ENCODE measurements at places on chromosomes 5 and 9.

GRCh38 chr5:113311301-113311700, 123.5 kb downstream of the TSSK1B start:
- DNase-seq = no peak

DNA sequence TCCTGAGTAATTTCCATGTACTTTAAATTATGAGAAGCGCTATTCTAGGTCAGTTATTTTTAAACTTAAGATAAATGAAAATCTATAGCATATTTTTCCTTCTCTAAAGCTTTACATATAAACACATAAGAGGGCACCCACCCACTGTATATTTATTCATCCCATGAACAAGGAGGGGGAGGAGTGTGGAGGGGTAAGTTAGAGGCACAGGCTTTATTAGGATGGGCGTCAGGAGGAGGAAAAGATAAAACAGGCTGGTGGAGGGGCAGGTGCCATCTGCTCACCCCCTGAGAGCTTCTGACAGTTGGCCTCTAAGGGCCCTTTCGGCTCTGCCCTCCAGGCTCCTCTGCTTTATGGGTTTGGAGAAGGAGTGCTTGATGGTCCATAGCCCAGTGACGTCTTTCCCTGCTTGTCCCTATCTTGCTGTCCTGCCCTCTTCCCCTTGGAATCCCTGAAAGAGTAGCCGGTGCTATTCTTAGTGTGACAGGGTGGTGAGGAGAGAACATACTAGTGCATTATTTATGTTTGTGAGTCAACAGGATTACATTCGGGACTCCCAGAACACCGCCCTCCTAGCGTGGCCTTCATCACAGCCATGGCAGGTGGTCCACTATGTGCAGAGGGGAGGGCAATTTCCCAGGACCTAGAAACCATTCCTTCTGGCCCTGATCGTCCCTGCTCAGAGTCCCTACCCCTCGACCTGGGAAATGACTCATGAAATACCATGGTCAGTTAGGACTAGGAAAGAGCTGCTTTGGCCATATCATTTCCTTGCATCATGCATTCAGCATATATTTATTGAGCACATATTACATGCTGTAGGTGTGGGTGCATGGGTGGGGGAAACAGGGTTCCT, 7.9 kb upstream of the SYNPO start:
- DNase-seq = no peak

GRCh38 chr9:13568841-13569601, 289.5 kb upstream of the MPDZ start:
- no peak for DNase-seq

- no peak for DNase-seq
Measured at GRCh38 chr9:89766991-89767390, 162.2 kb downstream of the GADD45G start.

DNA sequence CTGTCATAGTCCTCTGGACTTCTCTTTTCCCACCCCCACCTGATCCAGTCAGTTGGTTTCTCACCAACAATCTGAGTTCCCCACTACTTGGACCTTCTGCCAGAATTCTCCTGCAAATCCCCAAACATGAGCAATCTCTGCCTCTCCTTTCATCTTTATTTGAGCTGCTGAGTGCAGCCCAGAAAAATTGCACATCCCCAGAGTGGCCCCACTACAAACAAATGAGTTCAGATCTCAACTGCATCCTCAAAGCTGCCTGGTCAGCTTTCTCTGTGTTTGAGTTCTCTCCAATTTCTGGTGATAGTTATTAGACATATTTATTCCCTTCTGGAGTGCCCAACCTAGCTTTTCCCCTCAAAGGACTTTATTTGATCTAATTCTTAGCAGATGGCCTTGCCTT, 102.2 kb downstream of the PSAT1 start:
- no peak for DNase-seq

DNA sequence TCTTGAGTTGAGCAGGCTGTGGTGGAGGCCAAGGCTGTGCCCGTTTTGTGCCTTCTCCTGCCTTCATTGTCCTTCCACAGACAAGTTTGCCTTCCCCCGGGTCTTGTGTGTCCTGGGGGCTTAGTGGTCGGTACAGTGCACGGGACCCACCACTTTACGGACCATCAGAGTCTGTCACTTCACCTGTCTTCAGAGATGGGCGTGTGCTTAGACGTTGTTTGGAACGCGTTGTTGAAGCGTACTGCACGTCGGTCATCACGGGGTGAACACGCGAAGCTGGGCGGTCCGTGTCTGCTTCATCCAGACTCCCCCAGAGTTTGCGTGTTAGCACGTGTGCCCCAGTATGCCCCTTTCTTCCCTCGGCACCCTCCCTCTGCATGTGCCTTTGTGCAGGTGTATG, 24.8 kb downstream of the CEP72 start:
- no peak for DNase-seq

- DNase-seq = no peak
Measured at GRCh38 chr9:36542355-36542754, 30.3 kb upstream of the MELK start.

- DNase-seq = no peak
Measured at GRCh38 chr5:80987078-80987766, 27.1 kb downstream of the RASGRF2 start.

- no peak for DNase-seq
Measured at GRCh38 chr5:125409861-125410536, 663.6 kb upstream of the ZNF608 start.

DNA sequence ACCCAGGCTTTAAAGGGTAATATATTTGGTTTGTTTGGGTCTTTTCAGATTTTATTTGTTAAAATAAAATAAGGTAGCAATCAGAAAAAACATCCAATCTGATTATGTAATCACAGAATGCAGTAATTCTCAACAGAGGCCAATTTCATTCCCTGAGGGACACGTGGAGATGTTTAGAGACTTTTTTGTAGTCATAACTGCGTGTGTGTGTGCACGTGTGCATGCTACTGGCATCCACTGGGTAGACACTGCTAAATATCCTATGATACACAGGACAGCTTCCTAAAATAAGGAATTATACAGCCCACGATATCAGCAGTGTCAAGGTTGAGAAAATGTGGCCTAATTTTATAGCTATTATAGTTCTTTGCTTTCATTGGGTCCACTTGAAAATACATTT, 180.8 kb upstream of the KLF9 start:
- no peak for DNase-seq

GRCh38 chr5:161471211-161471950, 75.1 kb downstream of the GABRB2 start:
- no peak for DNase-seq

- DNase-seq = no peak
Measured at GRCh38 chr5:105616599-105616998, 2054.0 kb upstream of the NUDT12 start.

DNA sequence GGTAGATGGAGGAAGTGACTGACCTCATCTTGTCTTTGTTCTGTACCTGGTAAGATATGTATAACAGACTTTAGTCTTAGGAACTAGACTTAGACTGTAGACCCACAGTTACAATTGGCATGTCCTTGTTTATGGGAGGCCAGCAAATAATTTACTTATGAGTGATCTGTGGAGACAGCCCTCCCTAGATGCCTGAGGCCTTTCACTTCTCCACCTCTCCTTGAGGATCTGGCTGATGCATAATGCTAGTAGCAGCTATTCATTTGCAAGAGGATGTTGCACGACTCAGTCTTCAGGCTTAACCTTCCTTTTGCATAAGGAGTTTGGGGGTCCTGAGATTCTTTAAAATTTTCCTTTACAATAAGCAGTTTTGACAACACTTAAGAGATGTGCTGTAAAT, 100.7 kb downstream of the YTHDC2 start:
- no peak for DNase-seq

DNA sequence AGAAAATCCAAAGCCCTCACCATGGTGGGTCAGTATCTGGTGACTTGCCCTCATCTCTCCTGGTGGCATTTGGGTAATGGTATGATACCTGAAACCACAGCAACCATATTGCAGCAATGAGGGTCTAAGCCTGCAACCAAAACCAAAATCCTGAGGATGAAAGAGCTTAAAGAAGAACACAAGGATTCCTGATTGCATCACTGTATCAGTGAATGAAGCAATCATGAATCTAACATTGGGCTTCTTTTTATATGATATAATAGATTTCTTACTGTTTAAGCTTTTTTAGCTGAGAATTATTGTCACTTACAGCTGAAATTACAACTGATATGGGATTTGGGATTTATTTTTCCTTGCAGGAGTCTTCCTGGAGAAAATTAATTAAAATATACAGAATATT, 269.9 kb downstream of the MEF2C start:
- DNase-seq = no peak

DNA sequence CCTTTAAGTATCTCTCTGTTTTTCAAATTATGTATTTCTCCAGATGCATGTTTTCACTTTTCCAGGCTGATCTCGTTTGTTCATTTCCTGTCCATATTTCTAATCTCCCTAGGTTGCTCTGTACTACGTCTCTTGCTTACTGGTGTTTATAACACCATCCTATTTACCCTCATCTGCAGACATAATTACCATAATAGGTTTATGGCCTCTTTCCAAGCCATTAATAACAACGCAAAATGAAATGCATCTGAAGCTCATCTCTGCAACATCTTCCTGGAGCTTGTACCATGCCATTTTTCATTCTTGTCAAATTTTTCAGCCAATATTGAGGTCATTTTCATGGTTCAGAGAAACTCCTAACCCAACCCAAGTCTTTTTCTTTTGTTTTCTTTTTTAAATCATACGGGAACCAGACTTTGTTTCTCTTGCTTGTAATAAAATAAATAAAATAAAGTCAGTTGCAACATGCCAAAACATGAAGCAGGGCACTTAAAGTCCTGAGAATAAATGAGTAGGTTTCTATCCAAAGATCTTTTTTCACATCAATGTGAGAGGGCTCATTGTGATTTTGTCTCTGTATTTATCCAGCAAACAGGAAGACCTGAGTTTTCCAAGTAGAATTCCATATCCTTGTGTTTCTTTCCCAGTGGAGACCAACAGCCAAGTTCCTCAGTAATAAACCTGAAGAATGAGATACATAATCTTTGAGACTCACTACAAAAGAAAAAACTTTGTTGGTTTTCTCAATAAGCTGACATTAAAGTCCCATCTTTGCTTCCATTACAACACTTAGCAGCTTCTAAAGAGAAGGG, 37.0 kb downstream of the DPYSL3 start:
- DNase-seq = no peak

- DNase-seq = no peak
Measured at GRCh38 chr9:128045831-128046230, 21.3 kb downstream of the NAIF1 start.

DNA sequence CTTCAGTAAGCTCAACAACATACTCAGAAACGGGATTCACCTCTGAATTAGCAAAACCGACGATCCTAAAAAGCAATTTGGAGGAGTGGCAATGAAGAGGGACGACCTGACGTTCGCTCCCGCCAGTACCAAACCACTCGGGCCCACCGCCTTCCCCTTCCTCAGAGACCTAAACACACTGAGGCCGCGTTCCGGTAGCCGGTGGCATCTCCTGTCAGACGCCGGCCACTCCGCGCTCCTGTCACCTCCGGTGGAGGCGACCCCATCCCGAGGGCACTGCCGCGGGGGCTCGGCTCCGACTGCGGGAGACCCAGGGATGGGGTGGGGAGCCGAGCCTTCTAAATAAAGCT, 617 bp downstream of the PPP6C start:
- no peak for DNase-seq

DNA sequence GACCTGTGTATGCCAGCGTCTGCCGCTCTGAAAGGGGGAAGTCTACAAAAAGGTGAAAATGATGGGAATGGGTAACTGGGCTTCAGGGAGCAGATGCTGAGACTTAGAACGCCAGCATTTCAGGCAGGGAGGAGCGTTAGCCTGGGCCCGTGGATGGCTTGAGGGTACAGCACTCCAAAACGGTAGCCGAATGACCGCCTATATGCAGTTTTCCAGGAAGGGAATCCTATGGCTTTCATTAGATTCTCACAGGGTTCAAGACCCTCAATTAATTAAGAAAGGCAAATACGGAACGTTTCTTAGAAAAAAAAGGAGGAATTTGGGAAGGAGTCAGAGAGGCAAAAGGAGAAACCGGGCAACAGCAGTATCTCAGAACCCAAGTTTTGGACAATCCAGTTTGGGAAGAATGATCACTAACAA, 639 bp downstream of the AMACR start:
- no peak for DNase-seq

- peak; percentile 24 for DNase-seq
Measured at GRCh38 chr5:177600508-177601018, 631 bp downstream of the B4GALT7 start.

GRCh38 chr5:109567374-109568044, 122.2 kb upstream of the MAN2A1 start:
- no peak for DNase-seq

DNA sequence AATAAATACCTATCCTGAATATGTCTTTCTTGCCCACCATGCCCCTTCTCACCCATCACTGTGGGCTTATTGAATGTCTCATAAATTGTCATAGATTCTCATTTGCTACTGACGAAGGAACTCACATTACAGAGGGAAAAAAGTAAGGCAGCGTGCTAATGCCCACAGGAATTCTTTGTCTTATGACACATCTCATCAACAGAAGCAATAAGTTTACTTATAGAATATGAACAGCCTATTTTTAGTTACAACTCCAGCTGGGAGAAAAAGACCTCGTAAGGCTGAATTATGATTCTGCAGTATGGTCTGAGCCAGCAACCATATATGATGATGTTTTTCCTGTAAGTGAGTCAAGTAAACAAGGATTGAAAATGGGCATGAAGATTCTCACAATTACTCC, 22.4 kb upstream of the ATG10 start:
- DNase-seq = no peak

DNA sequence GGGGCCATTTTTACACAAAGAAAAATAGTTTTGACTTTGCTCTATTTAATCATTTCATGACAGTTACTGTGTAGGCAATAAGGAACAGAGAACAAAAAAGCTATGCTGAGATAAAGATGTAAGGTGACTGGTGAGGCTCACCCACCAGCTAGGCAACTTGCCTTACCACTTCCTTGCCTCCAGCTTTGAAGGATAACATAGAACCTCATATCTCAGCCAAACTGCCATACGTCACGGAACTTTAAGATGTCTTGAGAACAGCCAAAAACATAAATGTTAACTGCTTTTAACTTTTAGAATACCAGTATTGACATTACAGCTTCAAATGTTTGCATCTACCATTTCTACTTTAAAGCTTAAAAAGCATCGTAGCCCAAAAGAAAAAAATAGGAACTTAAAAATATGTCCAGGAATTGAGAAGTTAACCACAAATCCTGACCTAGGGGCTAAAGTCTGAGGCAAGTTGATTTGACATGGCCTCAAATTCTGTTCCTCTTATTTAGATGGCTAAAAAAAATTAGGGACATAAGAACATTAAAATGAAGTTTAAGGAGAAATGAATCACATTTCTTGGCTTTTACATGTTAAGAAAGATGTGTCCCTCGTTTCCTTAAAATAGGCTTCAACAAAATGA, 7.7 kb upstream of the GCNT4 start:
- no peak for DNase-seq

DNA sequence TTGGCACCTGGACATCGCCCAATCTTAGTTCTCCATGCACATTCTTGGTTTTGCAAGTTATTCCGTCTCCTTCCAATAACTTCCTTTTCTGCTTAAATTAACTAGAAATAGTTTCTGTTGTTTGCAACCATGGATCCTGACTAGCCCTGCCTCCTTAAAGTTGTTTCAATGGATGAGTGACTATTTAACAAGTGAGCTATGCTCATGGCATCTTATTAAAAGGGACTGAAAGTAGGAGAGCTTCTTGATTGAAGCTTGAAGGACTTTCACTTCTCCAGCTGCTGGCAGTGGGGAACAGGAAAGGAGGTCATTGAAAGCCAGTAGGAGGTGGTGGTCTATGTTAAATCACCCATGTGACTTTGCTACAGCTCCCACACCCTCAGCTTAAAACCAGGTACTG, 466.8 kb downstream of the ARHGEF28 start:
- no peak for DNase-seq

- no peak for DNase-seq
Measured at GRCh38 chr9:133564451-133565116, 30.1 kb downstream of the ADAMTSL2 start.

- peak; percentile 97 for DNase-seq
Measured at GRCh38 chr5:172361566-172362238, 78.1 kb upstream of the UBTD2 start.
